ENCODE measurements at places on chromosomes 2 and 18.

GRCh38 chr18:7803956-7804469, 236.9 kb downstream of the PTPRM start:
- no peak for DNase-seq

DNA sequence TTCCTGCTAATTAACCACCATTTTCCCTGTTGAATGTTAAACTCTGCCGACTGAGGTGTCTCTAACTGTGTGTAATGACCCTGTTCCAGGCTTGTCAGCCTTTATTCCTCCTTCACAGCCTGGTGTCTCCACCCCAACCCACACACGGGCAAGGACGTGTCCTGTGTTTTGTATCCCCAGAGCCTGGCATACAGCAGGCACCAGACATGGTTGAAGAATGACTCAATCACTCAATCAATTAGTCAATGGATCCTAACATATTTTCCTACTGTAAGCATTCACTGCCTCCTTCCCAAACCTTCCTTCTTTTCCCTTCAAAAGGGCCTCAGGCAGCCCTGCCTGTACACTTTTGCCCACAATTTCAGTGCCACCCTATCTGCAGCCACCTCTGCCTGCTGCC, 2.7 kb upstream of the TNS1 start:
- DNase-seq = no peak

- DNase-seq = no peak
Measured at GRCh38 chr18:26536032-26536431, 12.3 kb downstream of the KCTD1 start.

DNA sequence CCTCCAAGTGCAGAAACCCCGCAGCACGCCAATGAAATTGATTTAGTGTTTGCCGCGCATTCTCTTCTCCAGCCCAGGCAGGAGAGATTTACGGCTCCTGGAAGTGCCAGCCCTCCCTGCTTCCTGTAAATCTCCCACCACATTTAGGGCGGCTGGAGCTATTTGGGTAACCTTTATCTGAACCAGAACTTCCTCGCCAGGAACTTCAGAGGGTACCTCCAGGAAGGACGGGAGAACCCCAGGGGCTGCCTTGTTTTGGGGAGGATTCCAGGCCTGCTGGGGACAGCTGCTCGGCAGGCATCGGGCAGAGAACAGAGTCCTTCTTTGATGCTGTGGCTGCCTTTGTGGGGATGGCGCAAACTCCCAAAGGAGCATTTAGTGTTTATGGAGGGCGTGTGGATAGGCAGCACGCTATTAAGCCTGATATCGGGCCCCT, 122.0 kb upstream of the MYCN start:
- no peak for DNase-seq

DNA sequence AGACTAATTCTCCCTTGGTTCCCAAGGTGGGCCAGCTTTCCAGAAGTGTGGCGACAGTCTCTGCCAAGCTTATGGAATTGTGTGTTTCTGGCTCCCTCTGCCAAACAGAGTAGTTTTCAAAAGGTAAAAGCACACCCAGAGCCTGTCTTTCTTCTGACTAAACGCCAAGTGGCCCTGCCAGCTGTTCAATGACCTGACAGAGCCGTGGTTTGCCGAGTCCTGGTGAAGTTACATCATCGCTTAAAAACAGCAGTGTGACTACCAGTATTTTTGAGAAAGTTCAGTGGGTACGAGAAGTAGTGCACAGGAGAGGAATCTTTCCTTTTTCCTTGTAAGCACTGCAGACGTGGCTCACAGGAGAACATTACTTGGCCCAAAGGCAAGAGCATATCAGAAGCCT, 1.9 kb downstream of the PER2 start:
- DNase-seq = peak; percentile 37

DNA sequence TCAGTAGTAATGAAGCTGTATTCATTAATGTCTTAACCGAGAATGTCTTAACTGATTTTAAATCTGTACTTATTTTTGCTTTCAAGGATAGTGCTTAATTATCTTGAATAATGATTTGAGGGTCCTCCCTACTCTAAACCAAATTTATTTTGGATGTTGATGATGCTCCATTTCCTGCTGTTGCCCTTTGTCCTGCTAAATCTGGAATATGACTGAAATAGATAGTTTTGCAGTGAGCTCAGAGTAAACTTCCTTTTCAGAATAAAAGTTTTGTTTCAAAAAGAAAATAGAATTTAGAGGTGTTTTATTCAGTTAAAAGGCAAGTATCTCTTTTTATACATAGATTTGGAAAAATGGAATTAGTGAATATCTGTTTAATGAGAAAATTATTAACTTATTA, 8.1 kb downstream of the NBEAL1 start:
- no peak for DNase-seq

DNA sequence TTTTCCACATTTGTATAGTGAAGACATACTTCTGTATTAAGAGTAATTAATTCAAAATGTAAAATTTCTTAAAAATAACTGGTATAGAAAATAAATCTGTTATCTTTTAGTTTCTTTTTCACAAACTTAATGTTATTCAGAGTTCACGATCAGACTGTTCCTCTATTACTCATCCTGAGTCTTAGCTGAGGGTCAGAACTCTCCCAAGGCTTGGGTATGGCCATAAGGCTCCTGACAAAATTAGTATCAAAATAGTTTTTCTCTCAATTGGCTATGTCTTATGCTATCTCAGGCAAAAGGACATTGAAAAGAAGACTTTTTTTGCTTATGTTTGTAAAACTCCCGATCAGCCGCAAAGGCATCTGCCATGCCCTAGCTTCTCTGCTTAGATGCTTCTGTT, 56.1 kb upstream of the NAB1 start:
- no peak for DNase-seq

DNA sequence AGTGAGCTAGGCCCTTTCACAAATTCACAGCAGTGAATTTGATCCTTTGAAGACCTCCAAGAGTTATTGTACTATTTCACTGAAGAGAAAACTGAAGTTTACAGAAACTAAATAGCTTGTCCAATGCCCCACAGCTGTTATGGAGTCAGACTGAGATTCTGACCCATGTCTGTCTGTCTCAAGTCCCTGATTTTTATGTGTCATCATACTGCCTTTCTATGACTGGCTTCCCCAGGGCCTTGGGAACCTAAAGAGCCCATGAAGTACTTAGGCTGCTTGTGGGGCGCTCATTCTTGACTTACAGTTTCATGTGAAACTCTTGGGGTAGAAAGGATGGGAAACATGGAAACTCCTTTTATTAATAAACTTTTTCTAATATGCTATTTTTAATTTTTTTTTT, 107.7 kb downstream of the ATL2 start:
- no peak for DNase-seq

DNA sequence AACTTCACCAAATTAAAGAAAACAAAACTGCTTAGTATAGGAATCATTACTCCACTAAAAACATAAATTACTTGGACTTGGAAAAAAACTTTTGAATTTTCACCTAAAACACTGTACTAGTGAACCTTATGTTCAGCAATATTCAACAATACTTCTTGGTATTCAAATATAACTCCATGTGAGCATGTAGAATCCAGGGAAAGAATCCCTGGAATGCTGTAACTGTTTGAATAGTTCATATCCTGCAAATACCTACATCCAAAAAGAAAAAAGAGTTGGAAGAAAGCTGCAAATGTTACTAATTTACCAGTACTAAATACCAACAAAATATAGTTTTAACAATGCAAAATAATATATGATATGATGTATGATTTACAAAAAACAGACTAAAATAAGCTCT, 65.4 kb downstream of the IKZF2 start:
- DNase-seq = no peak

- no peak for DNase-seq
Measured at GRCh38 chr2:197136452-197136851, 174.1 kb downstream of the ANKRD44 start.

DNA sequence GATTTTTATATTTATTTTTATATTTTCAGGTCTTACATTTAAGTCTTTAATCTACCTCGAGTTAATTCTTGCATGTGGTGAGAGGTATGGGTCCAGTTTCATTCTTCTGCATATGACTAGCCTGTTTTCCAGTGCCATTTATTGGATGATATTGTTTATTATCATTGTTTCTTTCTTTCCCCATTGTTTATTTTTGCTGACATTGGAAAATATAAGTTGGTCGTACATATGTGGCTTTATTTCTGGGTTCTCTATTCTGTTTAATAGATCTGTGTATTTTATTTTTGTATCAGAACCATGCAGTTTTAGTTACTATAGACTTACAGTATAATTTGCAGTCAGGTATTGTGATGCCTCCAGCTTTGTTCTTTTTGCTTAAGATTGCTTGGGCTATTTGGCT, 113.4 kb upstream of the VWC2L start:
- DNase-seq = no peak

DNA sequence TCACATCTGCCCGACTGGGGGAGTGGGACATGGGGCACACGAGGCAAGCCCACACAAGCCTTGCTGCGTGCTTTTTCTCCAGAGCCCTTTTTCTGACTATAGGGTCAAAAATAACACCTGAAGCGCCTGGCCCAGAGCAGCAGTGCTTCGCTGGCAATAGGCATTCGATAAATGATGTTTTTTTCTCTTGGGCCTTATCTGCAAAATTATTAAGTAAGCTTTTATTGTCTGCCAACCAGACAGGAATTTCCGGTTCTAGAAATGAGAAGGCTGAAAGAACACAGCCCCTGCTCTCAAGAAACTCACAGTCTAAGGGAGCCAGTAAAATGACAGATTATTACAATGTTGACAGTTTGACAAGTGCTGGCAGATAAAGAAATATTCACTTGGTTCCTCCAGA, 2.7 kb upstream of the TMBIM1 start:
- no peak for DNase-seq

- DNase-seq = no peak
Measured at GRCh38 chr2:121028577-121028976, 256.4 kb downstream of the TFCP2L1 start.

GRCh38 chr2:56589194-56589593, 405.4 kb downstream of the CCDC85A start:
- no peak for DNase-seq

DNA sequence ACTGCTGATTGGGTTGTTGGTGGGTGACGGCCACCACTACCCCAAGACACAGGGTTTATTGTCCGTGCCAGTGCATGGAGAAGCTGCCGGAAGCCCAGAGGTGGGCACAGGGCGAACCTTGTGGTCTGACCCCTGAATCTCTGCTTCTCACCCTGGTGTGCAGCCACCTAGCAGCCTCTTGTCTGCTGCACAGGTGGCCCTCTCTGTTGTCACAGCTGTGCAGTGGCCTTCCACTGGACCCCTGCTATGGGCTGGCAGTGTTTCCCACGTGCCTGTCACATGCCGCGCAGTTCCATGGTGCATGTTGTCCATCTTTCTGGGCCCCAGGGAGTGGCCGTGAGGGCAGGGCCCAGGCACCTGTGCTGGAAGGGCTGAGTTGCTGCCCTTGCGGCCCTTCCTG, 15.2 kb downstream of the ATG4B start:
- no peak for DNase-seq

- no peak for DNase-seq
Measured at GRCh38 chr2:112140899-112141625, 2.9 kb downstream of the FBLN7 start.

GRCh38 chr2:205411558-205411957, 270.7 kb upstream of the NRP2 start:
- peak; percentile 33 for DNase-seq

DNA sequence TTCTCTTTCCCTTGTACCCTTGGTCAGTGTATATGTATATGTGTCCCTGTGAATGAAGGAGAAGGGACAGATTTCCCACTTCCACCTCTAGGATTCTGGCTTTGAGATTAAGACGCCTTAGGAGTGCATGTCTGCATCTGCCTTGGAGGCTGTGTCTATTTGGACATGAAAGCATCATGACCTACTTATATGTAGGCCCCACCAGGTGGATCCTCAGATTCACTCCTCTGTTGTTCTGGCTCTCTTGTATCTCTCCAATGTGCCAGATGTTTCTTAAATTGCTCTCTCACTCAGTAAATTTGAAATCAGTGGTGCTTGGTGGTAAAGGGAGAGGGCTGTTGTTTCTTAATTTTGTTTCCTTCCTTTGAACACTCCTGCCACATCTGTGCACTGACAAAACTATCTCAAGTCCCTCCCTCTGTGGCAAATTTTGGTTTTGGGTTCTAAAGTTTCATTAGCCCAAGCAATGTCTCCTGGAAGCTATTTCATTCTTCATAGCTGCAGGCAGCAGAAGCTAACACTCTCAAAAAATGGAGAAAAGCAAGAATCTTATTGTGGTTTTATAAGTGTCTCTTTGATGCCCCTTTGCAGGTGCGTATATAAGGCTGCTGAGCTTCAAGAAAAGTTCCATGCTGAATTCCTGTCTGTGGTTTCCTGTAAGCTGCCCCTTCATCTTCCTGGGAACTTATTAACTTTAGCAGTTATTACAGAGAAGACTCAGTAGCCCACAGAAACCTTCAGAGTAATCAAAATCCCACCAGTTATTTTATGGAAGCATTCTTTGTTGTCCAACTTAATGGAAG, 179.7 kb upstream of the SETBP1 start:
- DNase-seq = no peak

DNA sequence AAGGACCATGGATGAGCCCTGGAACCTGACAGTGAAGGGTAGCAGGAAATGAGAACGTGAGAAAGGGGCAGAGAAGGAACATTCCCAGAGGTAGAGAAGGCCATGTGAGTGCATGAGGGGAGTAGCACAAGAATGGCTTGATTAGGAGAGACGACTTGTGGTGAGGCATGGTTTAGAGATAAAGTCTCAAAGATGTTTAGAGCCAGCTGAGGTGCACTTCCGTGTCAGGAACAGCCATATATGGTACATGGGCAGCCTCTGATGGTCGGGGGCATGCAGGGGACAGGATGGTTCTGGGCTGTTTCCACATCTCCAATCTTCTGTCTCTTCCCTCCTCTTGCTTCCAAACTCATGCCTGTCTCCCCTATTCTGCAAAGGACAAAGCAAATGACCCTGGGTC, 28.8 kb upstream of the EFEMP1 start:
- no peak for DNase-seq

GRCh38 chr2:37052600-37053332, 31.4 kb downstream of the HEATR5B start:
- DNase-seq = no peak

DNA sequence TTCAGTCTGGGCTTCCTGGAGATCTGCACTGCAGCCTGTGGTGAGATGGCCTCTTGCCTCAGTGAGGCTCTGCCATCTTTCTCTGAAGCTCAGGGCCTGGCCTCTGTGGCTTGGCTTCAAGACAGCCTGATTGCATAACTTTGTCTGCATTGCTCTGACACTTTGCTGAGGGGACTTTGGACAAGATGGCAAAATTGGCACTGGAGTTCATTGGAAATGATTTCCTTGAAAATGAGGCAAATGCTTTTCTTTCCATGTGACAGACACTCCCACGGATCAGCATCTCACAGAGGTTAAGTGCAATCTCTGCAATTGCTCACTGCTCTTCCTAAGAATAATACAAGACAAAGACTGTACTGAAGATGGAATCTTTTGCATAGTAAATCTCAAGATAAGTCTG, 166.8 kb downstream of the KCNS3 start:
- no peak for DNase-seq

DNA sequence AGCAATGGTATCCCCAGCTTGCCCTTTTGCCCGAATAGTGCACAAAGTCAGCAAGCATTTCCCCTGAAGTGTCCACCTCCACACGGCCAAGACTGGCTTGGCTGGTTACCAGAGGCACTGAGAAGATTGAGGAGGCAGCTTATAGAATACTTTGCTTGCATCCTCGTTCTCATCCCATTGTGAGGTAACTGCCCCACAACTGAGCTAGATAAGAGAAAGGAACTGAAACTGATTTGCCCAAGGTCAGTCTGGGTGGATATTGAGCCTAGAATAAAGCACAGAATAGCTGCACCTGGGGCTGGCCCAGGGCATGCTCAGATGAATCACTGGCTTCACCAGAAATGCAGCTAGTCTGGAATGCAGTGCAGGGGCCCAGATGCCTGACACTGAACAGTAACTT, 32.7 kb upstream of the MAP4K3 start:
- DNase-seq = no peak

All from dorsolateral prefrontal cortex (tissue), 122 donors.